ENCODE measurements at places on chromosomes 16 and 17. TPM values are rescaled to one million over a fixed set of nuclear protein-coding genes. Genes with fewer than 3 reads are reported as not detected.

KRT17 gene
- total RNA-seq = 20.8 TPM

SCARF1 gene
- total RNA-seq = 19.8 TPM

DNA sequence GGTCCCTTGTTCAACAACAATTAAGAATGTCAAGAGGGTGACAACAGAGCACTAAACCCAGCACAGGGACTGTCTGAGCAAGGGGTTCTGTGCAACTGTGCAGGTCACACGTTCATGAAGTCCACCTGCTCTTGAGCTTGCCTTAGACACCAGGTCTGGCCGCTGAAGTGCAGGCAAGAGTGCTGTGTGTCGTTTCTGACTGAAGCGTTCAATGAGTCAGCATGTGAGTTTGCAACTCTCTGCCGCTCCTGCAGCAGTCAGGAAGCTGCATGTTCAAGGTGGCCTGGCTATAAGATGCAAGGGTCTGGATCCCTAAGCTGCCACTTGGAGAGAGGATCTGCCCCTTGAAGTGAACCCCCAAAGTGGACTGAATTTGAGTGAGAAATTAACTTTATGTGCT, 332.7 kb upstream of the HSBP1 start:
- no peak for DNase-seq

DNA sequence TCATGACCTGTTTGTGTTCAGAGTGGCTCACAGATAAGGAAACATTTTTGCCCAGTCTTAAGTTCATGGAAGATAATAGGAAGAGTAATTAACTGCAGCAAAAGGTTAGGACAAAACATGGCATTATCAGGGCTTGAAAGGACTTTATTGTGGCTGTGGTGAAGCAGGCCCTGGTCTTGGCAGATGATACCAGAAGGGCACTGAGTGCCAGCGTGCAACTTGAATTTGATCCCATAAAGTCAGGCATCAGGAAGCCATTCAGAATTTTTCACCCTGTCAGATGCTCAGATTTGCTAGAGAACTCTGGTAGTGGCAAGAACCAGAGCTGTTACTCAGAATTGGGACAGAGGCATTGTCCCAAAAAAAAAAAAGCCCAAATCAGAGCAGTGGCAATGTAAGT, 11.2 kb upstream of the COG7 start:
- DNase-seq = no peak

GRCh38 chr16:87581857-87582215, 20.5 kb upstream of the JPH3 start:
- peak; percentile 80 for DNase-seq

- no peak for DNase-seq
Observed at GRCh38 chr16:12802661-12803060, 1.0 kb downstream of the CPPED1 start.

HNF1B gene
- total RNA-seq = 21.9 TPM

DNA sequence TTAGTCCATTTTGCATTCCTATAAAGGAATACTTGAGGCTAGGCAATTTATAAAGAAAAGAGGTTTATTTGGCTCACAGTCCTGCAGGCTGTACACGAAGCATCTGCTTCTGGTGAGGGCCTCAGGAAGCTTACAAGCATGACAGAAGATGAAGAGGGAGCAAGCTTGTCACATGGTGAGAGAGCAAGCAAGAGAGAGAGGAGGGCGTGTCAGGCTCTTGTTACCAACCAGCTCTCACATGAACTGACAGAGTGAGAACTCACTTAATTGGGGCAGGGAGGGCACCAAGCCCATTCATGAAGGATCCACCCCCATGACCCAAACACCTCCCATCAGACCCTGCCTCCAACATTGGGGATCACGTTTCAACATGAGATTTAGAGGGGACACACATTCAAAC, 1.6 kb downstream of the CHCT1 start:
- no peak for DNase-seq

DNA sequence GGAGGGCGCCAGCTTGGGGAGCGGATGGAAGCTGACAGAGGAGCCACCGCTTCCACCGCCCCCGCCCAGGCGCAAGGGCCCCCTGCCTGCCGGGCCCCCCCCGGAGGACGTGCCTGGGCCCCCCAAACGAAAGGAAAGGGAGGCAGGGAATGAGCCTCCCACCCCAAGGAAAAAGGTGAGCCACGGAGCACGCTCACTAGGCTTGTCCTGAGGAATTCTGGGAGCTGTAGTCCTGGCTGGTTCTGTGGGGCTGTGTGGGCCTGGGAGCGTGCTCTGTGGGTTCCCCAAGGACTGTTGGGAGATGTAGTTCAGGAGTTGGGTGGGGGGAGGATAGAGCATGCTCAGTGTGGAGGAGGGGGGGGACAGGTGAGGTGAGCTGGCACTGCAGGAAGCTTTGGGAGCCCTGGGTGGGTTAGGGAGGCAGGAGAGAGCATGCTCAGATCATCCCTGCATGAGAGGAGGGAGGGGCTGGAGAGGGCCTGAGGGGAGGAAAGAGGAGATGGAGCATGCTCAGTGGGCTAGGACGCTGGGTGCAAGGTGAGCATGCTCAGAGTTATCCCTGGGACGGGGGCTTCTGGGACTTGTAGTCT, 4.5 kb downstream of the FBXL19 start:
- no peak for DNase-seq

GRCh38 chr17:77479372-77480198, 338.8 kb downstream of the SEC14L1 start:
- no peak for DNase-seq

- DNase-seq = no peak
Observed at GRCh38 chr17:17077101-17077500, 34.8 kb downstream of the MPRIP start.

- no peak for DNase-seq
Observed at GRCh38 chr17:74196541-74197317, 6.7 kb upstream of the RPL38 start.

DNA sequence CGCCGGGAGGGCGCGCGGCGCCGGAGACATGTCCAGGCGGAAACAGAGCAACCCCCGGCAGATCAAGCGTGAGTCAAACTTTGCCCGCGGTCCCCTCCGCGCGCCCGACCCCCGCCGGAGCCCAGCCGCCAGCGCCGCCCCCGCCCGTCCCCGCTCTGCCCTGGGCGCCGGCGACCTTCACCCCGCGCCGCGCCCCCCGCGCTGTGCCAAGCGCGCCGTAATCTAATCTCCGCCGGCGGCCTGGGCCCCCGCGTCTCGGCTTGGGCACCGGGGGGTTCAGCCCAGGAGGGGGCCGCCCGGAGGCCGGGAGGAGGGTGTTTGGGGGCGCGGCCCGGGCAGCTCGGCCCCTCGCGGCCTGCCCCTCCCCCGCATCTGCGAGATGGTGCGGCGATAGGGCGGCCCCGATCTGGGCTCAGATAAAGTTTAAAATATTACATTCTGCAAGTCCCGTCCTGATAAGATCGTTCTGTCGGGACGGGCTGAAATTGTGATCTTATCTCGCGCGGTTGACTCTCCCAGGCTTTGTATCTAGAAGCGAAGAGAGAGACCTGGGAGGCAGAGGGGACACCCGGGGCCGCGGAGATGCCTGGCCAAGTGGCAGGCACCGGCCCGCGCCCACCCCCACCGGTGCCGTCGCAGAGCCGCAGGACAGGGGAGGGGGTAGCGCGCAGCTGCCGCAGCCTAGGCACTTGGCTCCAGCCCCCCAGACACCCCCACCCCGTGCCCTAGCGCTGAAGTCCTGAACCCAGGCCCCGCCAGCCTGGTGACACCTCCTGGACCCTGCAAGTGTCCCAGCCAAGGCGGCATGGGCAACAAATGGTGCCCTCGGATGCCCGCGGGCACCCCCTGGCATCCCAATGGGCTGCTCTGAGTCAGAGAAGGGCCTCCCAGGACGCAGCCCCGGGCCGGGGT, 787 bp downstream of the ZFPM1 start:
- DNase-seq = no peak

DNA sequence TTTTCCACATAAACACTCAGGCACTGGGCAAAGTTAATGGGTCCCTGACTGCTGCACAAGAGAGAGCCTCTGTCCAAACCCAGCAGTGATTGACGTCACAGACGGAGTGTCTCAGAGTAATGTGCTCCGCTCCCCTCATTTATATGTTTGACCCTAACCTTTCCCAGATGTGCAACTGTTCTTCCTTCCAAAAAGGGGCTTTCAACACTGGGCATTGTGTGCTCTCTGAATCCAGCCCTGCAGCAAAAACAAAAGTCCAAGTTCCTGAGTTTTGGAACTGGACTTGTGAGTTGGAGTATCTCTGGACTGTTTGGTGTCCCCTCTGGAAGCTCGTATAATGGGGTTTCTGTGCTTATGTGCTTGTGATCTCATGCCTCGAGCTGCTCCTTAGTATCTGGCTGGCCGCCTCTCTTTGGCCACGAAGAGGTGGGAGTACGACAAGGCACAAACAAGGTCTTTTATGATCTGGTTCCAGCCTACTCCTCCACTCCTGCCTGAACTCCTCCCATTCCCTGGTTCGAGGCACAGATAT, 76.4 kb upstream of the SMIM36 start:
- DNase-seq = no peak

NCOR1 gene
- total RNA-seq = 65.8 TPM

CCNF gene
- total RNA-seq = 53.4 TPM

CCL4L2 gene
- not detected for total RNA-seq

TBC1D3H gene
- not detected for total RNA-seq

Data from epithelial cell of proximal tubule (primary cell).